ENCODE measurements at places on chromosomes 5 and 9. TPM values are rescaled to one million over a fixed set of nuclear protein-coding genes. Genes with fewer than 3 reads are reported as not detected.
A peak's percentile ranks its signal among the peaks of the same experiment; 100 is the strongest.

DNA sequence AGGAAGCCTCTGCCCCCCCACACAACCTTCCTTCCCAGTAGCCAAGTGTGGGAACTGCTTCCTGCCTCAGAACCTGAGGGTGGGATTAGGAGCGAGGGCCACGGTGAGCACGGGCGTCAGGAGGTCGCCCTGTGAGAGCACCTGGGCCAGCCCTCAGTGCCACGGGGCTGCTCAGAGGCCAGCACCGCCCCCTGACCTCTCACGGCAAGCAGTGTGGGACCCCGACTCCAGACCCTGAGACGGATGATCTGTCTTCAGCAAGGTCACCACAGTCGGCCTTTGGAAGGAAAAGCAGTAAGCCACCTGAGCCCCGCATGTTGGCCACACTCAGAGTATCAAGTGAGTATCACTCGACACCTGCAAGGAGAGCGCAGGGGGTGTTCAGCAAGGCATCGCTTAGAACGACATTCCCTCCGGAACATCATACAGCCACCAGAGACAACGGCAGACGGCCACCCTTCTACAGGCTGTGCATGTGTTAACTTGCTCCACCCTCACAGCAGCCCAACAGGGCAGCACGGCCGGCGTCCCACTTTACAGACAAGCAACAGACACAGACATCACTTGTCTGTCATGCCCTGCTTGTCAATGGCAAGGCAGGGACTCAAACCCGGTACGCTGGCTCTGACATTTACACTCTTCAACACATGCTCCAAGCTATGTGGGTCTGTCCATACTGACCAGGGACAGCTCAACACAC lies 50.2 kb downstream of the IPPK start:
- DNase-seq: no peak

DNA sequence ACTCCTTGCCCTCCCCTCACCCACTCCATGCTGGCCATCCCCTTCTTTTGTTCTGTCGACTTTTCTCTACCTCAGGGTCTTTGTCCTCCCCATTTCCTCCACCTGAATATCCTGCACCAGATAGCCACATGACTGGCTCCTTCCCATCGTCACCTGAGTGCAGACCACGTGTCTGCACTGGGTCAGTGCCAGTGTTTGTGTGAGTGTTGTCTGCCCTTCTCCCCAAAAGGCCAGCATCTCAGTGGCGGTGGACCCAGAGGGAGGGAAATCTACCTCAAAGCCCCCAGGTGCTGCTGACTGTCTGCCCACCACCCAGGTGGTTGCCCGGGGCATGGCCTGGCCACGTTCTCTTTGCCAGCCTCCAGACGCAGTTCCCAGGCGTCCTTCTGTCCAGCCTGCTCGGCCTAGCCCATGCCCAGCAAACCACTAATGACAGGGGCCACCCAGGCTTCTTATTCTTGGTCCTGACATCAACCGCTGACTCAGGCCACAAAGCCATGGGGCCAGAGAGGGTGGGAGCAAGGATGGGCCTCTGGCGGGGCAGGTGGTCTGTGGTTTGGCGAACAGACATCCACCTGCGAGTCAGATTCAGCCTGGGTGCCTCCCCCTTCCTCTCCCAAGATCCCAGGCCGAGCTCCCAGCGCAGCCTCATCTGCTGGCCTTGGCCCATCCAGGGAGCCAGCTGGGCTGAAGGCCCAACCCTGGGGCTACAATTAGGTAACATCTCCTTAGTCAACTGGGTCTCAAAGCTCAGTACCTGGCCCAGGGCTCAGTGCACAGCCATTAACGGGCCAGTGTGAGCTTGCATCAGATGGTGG lies 5.5 kb upstream of the NINJ1 start:
- DNase-seq: no peak

- DNase-seq: no peak
Measured at GRCh38 chr9:130333041-130333711, 67.6 kb downstream of the HMCN2 start.

GRCh38 chr5:109199799-109200620 lies 209.8 kb downstream of the PJA2 start:
- DNase-seq: no peak

DNA sequence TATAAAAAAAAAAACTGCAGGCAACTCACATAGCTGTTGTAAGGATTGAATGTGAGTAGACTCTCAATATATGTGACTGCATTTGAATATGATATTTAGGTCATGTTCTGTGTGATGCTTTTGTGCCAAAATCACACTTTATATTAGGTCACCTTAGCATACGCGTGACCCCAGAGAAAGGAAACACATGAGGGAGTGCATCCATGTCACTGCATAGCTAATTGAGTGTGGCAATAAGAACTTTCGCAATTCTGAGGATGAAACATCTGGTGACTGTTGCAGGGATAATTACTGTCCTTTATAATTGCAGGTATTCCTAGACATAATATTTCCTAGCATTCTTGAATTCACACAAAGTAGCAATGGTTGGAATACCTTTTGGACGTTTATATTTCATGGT lies 459.5 kb upstream of the KLF4 start:
- no peak for DNase-seq

- DNase-seq: no peak
Measured at GRCh38 chr9:37508834-37509206, 23.1 kb downstream of the POLR1E start.

DNA sequence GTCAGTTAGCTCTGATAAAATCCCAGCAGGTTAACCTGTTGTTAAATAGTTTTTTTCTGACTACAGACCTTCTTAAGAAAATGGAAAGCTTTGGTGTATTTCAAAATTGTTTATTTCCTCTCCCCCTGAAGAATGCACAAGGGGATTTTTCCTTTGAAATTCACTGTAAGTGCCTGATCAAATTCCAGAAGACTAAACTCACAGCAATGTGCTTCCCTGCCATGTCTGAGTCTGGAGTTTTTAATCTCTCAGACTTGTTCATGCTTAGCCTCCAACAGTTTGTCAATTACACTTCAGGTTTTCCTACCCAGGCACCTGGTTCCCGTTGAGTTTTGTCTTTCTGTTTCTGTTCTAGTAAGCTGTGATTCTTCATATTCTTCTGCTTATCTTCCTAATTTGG lies 961.6 kb upstream of the CDH18 start:
- no peak for DNase-seq

DNA sequence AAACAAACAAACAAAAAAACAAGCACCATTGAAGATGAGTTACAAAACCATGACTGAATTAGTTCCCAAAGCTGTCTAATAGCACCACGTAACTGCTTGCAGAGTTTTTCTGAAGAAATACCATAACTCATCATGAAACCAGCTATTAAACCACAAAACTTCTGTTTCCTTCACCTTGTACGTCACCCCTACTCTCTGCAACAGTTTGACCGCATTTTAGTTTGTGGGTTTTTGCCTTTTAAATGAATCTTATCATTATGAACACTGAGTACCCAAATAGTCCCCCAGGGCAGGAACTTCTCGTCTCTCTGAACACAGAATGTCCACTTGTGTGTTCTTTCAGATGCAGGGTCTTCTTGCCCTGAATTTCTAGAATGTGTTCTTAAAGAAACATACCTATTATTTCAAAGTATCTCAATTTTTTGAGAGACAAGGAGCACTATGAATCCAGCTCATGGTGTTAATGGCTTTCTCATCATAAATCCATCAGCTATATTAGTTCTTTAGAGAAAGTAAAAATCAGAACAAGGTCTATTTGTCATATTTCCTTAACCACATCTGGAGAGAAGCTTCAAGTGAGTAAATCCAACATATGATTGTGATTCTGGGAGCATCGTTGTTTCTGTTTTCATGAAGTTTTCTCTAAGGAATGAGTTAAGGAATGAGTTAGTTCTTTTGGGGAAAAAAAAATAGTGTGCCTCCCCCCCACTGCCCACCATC lies 210.6 kb downstream of the AUH start:
- peak; percentile 64 for DNase-seq

Gene GLDC
- not detected for total RNA-seq

DNA sequence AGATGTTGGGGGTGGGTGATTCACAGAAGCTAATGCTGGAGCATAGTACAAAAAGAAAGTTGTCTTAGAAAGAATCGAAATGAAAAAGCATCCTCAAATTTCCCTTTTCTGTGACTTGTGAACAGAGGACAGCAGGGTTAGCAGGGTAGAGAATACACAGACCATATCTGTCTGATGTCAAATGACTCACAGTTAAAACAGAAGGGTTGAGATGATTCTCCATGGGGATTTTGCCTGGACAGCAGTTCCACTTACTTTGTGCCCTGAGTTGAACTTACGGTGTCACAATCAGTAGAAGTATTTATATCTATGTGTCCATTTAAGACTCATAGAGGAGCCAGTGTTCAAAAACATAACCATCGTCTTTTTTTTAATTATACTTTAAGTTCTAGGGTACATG lies 801.6 kb downstream of the KCTD16 start:
- DNase-seq: no peak

GRCh38 chr5:131647048-131647769 lies 12.2 kb upstream of the RAPGEF6 start:
- no peak for DNase-seq

DNA sequence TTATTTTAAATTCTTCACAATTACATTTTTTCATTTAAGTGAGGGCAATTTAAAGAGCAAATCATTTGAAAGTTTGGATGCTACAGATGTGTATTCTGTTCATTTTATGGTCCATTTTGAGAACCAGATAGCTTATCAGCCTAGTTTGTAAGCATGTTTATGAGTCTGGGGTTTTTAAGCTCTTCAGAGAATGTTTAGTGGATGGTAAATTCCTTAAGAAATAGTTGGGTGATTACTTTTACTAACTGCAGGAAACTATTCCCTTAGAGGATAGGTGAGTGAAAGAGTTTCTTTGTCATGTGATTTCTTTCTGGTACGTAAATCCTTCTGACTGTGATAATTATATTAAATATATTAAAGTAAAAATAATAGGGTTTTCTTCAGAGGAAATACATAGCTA lies 17.6 kb downstream of the RASGRF2 start:
- no peak for DNase-seq

DNA sequence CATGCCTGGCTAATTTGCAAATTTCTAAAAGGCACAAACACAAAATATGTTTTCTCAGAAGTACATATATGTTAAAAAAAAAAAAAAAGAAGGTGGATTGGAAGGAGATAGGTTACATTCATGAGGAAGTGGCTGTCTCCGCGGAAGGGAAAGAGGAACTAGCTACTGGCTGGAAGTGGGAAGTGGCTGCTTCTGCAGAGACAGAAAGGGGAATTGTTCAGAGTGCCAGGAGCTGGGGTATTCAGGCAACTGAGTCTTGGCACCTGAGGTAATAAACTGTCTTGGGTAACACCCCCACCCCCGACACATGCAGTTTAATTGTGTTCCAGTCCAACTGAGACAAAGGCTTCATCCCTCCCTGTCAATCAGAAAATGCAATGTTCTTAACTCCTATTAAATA lies 45.6 kb downstream of the S1PR3 start:
- DNase-seq: no peak

Gene C9
- total RNA-seq: not detected

Gene PIP5KL1
- 0.95 TPM for total RNA-seq

GRCh38 chr9:89929673-89930480 lies 325.1 kb downstream of the GADD45G start:
- no peak for DNase-seq

Gene DPM2
- 31.1 TPM for total RNA-seq

GRCh38 chr9:107782789-107783188 lies 293.2 kb upstream of the KLF4 start:
- DNase-seq: no peak

- no peak for DNase-seq
Measured at GRCh38 chr5:143491646-143492045, 88.2 kb upstream of the NR3C1 start.

GRCh38 chr5:16975950-16976624 lies 40.0 kb upstream of the MYO10 start:
- no peak for DNase-seq

- DNase-seq: no peak
Measured at GRCh38 chr9:99211746-99212145, 10.0 kb downstream of the ALG2 start.

Gene FGF10
- not detected for total RNA-seq

GRCh38 chr5:176987583-176987982 lies 19.0 kb downstream of the UIMC1 start:
- no peak for DNase-seq

DNA sequence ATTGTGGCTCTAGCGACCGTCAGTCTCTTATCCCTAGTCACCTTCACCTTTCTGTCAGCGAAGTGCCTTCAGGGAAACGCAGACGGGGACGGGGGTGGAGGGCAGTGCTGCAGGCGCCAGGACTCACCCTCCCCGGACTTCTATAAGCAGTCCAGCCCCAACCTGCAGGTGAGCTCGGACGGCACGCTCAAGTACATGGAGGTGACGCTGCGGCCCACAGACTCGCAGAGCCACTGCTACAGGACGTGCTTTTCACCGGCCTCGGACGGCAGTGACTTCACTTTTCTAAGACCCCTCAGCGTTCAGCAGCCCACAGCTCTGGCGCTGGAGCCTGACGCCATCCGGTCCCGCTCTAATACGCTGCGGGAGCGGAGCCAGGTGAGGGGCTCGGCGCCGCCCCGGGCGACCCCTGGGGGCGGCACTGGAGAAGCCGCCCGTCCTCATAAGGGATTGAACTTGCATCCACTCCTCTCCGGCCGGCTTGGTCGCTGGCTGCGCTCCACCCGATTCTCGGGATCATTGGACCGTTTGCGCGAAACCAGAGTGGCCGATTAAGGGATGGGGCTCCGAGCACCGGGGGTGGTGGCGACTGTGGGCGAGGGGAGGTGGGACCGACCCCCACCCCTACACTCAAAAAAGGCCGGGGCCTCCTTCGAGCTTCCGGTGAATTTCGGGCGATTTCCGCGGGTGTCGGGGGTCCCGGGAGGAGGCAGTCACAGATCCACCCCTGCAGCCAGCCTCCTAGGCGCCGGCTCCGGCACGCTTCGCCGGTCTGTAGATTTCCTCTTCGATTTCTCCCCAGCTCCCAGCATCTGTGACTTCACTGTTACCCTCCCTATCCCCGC lies 2.7 kb downstream of the PCDHGC5 start:
- DNase-seq: no peak

GRCh38 chr5:53971551-53971950 lies 338.8 kb downstream of the ARL15 start:
- DNase-seq: no peak

DNA sequence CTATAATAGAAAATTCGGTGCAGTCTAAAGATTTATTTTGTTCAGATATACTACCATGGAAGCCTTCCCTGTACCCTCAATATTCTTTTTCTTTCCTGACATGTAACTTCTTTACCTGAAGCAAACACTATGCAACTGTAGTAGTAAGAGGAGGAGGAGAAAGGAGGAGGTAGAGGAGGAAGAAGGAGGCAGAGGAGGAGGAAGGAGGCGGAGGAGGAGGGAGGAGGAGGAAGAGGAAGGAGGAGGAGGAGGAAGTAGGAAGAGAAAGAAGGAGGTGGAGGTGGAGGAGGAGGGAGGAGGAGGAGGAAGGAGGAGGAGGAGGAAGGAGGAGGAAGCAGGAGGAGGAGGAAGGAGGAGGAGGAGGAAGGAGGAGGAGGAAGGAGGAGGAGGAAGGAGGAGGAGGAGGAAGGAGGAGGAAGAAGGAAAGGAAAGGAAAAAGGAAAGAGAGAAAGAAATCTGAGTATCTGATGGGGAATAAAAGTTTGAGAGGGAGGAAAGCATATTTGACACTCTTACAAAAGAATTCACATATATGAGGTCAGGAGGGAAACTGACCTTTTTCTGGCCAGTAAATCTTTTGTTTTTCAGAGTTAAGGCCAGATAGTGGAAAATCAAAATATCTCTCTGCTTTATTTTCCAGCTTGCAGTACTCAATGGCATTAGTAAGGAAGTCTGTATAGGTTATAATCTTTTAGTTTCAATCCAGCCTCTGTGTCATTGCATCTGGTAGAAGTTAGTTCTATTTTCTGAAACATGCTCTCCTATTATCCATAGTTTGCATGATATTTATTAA lies 114.5 kb upstream of the LPAR1 start:
- DNase-seq: no peak
